Posterior vena cava (tissue), 2 donors: ENCODE measurements at places on chromosomes 6 and 20. TPM values are rescaled to one million over a fixed set of nuclear protein-coding genes. Genes with fewer than 3 reads are reported as not detected.

Gene MRPL14
- 33.5 TPM for total RNA-seq

DNA sequence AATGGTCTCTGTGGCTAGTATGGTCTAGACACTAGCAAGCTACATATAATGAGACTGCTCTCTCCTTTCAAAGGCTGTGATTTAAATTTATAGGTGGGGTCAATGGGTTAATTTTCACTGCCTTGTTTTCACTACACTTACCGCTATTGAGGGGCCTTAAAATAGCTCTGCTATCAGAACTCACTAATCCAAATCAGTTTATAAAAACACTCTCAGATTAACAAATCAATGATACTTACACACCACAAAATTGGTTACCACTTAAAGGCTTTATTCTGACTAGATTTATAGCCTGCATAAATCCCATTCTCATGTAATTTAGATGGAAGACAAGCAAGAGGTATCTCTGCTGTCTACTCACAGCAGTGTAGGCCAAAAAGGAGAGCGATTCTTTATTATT, 313.0 kb upstream of the AGPAT4 start:
- no peak for DNase-seq

Gene HLA-DOB
- 0.69 TPM for total RNA-seq

GRCh38 chr6:168370310-168370991, 50.9 kb upstream of the DACT2 start:
- DNase-seq, result peak; percentile 92

- DNase-seq, result no peak
Observed at GRCh38 chr6:46302176-46302575, 131.4 kb upstream of the ENPP5 start.

Gene EPHA7
- total RNA-seq, result 0.19 TPM

DNA sequence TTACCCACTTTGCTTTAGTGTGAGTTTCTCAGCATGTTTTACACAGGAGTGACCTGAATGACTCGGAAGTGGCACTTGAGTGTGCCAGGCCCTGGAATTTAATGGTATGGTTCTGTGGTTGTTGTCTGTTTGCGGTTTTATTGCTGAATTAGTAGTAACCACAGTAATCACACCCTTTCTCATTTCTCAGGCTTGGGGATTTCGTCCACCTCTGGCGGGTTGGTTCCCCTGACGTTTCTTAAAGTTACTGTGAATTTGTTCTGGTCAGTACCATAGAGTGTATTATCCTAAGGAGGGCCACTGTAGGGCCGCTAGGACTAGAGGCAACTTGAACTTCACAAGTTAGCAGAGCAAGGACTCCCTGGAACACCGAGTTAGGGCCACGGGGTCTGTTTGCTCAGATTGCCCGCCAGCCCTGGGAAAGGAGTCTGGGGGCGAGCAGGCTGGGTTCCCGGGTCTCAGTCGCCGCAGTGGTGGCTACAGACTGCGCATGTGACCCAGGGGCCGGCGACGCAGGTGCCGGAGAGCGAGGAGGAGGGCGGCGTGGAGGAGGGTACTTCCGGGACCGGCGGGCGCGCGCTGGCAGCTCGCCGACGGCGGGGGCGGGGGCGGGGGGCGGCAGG, 546 bp upstream of the KLHL32 start:
- no peak for DNase-seq

Gene PNPLA1
- total RNA-seq, result 0.14 TPM

DNA sequence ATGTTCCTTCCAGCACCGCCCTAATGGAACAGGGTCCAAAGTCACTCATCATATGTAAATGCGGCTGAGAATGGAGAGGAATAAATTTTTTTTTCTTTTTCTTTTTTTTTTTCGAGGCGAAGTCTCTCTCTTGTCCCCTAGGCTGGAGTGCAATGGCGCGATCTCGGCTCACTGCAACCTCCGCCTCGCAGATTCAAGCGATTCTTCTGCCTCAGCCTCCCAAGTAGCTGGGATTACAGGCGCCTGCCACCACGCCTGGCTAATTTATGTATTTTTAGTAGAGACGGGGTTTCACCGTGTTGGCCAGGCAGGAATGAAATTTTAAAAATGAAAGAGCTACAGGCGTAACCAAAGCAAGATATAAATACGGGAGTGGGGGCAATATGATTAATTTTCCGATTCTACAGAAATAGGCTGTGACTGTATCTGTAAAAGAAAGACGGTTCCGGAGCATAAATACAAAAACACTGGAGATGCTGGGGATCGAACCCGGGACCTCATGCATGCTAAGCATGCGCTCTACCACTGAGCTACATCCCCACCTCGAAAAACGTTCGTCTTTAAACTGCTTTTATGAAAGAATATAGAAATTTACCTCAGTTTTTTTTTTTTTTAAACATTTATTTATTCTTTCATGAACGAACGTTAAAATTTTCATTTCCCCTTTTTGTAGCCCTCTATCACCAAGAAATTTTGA, 132.2 kb downstream of the GPX5 start:
- DNase-seq, result no peak

DNA sequence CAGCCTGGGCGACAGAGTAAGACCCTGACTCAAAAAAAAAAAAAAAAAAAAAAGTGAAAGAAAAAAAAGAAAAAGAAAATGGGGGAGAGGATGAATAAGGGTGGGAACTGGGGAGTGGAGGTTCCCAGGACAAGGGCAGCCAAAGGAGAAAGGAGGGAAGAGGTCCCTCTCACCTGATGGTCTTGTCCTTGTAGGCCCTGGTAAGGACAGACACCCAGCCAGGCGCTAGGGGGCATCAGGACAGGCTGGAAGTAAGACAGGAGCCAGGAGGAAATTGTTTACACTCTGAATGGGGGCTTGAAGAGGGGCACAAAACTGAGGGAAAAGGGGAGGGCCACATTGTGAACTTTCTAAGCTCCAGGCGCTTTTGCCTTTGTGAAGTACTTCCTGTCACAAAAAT, 2.3 kb upstream of the ALDH5A1 start:
- no peak for DNase-seq

Gene CST5
- not detected for total RNA-seq

- no peak for DNase-seq
Observed at GRCh38 chr6:139853302-139853992, 479.0 kb upstream of the CITED2 start.

DNA sequence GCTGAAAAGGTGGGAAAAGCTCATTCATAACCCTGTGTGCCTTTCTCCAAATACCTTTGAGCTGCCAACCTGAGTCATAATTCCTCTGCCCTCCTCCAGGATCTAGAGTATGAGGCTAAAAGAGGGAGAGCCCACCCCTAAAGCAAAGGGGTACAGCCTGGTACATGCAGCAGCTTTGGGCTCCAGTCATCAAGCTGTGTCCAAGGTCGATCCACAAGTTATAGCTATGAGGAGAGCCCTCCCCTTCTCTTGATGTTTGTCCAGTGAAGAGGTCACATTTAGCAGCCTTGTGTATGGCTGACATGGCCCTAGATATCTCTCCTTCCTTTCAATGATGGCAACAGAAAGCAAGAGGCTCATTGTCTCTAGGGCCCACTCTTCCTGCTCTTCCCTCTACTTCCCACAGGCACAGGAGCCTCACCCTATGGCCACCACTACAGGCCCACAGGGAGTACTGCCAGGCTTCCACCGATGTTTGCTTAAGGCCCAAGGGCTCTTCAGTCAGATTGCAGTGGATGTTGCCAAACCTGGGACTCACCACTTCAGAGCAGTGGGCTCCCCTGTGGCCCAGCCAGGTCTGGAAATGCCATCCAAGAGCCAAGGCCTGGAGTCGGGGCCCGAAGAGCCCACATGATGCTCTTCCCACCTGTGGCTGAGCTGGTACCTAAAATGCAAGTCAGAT, 176.8 kb downstream of the CD83 start:
- DNase-seq, result no peak

Gene FAM209B
- 0.65 TPM for total RNA-seq

DNA sequence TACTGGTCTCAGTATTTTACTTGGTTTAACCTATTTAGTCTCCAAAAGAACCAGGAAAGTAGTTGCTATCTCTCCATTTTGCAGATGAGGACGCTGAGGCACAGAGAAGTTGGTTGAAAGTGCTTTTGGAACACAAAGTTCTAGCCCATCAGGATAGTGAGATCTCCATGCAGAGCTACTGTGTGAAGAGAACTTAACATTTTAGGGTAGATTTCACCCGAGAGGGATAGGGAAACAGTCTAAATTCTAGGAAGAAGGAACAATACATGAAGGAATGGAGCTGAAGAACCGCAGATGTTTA, 65.1 kb downstream of the PHACTR2 start:
- no peak for DNase-seq

GRCh38 chr6:91852252-91852651, 1265.4 kb upstream of the MAP3K7 start:
- no peak for DNase-seq

Gene TPBG
- total RNA-seq, result 15.2 TPM

DNA sequence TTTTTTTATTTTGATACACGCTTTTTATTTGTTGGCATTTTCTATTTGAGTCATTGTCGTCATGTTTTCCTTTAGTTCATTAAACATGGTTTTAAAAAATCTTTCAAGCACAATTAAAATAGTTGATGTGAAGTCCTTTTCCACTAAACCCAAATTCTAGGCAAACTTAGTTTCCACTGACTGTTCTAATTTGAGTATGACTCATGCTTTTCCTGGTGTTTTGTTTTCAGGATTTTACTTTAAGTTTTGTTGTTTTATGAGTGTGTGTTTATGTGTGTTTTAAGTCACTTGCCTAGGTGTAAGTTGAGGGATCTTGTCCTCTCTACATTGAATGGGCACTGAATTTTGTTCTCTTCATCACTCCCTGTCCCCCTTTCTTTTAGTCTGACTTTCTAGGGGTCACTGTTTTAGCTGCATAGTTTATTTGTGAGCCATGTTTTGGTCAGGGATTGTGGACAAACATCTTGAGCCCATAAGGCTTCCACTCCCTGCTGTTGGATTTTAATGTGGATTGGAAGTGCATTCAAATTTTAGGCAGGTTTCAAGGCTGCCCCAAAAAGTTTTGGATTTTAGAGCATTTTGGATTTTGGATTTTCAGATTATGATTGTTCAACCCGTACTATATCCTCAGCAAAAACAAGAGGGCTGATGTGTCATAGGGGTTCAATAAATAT, 94.8 kb downstream of the CDYL start:
- no peak for DNase-seq

DNA sequence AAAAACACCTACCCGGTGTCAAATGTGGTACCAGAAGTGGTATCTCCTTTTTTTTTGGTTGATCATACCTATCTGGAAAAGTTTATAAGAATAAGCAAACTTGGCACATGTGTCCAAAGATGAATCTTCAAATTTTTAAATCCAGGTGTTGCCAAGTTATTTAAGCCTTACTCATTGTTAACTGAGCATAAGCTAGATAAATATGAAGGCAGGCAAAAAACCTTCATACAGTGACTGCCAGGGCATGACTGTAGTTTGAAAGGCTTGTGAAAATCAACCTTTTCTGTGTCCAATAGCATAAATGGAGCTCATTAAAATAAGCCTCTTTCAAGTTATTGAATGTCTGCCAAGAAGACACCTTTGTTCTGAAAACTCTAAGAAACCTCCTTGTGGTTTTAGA, 699.2 kb downstream of the DOK5 start:
- no peak for DNase-seq

Gene TGM3
- not detected for total RNA-seq

DNA sequence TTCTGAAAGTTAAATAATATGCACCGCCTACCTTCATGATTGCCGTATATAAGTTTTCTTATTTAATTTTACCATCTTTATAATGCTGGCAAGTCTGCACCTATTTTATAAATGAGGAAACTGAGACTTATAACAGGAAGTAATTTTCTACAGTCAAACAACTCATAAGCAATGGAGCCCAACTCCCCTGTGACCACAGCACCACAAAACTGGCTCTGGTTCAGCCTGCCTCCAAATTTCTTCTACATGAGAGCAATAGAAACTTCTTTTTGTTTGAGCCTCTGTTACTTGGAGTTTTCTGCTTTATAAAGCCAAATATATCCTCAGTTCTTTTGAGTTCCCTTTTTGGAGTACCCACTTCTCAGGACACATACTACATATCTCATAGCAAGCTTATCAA, 131.1 kb upstream of the HSF2 start:
- no peak for DNase-seq

- no peak for DNase-seq
Observed at GRCh38 chr6:167537816-167538215, 212.9 kb downstream of the TTLL2 start.

Gene NKX2-2
- 0.33 TPM for total RNA-seq

DNA sequence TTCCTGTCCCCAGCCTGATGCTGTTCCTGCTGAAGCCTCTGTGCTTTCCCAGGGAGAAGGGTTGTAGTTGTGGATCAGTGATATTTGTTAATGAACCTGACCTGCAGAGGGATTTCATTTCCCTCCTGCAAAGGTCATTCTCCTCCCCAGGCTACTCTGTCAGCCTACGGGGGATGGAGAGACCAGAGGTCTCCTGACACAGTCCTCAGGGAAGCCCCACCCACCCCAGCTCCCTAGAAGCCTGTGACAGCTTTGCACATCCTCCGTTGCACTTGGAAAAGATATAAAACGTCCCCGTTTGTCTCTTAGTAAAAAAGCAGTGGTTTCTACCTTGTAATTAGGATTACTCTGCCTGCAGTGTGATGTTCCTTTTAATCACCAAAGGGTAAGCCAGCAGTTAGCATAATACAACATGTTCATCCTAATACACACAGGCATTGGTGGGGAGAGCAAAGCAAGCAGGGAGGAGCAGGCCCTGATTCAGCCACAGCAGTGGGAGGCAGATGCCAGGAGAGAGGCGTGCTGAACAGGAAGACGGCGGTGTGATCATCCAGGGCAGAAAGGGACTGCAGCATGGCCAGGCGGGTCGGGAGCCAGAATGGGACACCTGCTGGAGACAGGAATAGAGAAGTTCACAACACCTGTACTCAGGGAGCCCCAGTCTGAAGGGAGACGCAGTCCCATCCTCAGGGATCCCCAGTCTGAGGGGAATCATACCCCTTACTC, 293.5 kb downstream of the LRFN2 start:
- DNase-seq, result no peak

GRCh38 chr6:141163107-141163506, 969.6 kb upstream of the GJE1 start:
- DNase-seq, result no peak

GRCh38 chr6:14082771-14083170, 34.8 kb upstream of the CD83 start:
- no peak for DNase-seq

DNA sequence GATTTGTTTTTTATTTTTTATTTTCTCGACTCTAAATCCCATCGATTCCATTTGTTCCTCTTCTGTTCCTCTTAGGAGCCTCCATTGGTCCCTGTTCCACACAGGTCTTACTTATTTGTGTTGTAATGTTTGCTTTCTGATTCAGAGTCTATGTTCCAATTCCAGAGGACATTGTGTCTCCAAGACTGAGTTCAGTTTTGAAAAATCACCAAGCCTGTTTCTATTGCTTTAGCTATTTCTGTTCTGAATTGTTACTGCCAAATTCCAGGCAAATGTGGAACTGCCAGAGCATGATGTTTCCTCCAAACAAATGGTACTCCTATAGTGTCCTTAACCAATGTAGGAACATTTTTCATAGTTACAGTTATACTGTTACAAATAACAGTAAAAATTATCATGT, 270.9 kb upstream of the SPTLC3 start:
- no peak for DNase-seq
